Urothelium cell line (cell line): ENCODE measurements at places on chromosomes 7 and 10.

DNA sequence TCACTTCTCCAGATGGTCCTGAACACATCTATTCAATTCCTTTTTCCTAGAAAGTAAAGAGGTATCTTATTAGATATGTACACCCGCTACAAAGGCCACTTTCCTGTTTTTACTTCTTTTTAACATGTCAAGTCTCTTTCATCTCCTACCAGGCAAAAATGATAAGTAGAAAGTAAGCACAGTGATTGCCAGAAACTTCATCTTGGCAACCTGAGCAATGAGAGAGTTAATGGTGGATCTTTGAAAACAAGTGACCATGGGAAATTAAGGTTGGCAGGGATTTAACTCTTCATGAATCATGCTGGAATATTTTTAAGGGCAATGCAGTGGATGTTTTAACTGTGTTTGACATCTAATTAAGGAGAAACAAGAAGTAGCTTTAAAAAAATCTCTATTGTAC lies 2.7 kb downstream of the SEMA3A start:
- DNase-seq: no peak

- DNase-seq: no peak
Measured at GRCh38 chr7:29563590-29564495, at the start of gene PRR15. Gene PRR15, plus strand, starts transcription at chr7:29563835. Its CDS starts 2,495 bp downstream, at chr7:29566330.

DNA sequence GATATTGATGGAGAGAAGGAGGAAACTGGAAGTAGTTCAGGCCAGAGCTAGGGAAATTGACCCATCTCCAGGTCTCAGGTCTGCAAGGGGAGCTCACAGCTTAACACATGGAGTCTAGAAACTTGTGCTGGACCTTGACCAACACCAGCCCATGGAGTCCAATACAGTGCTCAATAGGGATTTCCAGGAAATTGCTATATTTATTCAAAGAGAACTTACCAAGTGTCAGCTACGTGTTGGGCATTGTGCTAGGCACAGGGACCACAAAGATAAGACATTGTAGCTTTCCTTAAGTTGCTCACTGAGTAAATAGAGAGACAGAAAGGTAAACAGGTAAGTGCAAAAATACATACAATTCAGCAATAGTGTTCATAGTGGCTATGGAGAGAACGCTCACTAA lies 72.7 kb upstream of the ATRNL1 start:
- no peak for DNase-seq

GRCh38 chr10:47169581-47169980 lies 130.4 kb upstream of the GDF10 start:
- DNase-seq: no peak

DNA sequence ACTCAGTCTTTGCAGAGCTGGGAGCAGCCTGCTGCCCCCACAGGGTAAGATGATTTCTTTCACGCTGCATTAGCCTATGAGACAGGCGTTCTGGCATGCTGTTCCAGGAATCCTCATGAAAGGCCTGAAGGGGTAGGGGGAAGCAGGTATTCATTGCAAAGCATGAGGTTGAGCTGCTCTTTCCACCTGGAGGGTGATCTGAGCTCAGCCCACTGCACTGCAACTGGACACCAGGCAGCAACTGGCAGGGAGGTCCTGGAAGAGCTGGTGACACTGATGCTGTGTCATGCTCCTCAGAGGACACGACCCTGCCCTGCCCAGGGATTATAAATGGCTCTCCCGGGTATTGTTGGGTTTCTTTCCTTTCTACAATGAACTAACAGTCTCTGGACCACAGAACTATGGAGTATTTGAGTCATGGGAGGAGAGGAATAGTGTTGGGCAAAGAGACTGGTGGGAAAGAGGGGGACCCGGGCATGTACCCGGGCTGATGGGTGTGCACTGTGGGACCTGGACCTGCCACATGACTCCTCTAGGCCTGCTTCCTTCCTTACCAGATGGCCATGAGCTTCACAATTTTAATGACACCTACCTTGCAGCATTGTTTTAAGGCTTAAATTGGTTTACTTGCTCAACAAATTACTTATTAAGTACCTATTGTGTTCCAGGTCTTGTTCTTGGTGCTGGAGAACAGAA lies 24.3 kb downstream of the SLC25A28 start:
- DNase-seq: no peak

- DNase-seq: no peak
Measured at GRCh38 chr7:3561932-3562331, 260.9 kb downstream of the SDK1 start.

GRCh38 chr10:95560278-95561176 lies 644 bp downstream of the SORBS1 start:
- peak; percentile 44 for DNase-seq

- DNase-seq: peak; percentile 82
Measured at GRCh38 chr7:2821161-2821841, 22.8 kb downstream of the GNA12 start.

GRCh38 chr7:114791771-114792170 lies 130.1 kb upstream of the MDFIC start:
- no peak for DNase-seq

GRCh38 chr7:127387974-127388373 lies 4.5 kb downstream of the ZNF800 start:
- no peak for DNase-seq

- peak; percentile 74 for DNase-seq
Measured at GRCh38 chr10:30583778-30584415, 45.7 kb downstream of the LYZL2 start.

- peak; percentile 2 for DNase-seq
Measured at GRCh38 chr7:117435475-117436043, 8.3 kb upstream of the ASZ1 start.

- no peak for DNase-seq
Measured at GRCh38 chr10:11243425-11244222, 226.0 kb downstream of the CELF2 start.

GRCh38 chr7:158193446-158193845 lies 394.2 kb downstream of the PTPRN2 start:
- no peak for DNase-seq

- peak; percentile 30 for DNase-seq
Measured at GRCh38 chr10:42476101-42476500, 162.3 kb downstream of the ZNF33B start.

- DNase-seq: no peak
Measured at GRCh38 chr7:23698822-23699221, 11.2 kb upstream of the STK31 start.

DNA sequence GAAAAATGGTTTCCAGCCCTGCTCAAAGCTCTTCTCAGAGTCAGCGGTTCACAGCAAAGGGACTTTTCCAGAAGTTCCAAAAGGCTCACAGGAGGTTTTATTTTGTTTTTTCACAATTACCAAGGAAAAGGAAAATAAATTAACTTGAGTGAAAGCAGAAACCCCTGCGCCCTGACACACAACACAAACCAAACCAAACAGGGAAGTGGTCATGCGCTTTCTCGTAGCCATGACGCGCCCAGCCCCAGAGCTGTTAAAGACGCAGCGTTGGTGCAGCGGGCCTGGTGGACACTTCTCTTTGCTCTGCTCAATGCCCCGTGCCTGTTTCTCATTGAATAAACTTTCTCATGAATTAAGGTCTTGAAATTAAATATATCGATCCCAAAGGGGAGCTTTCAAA lies 134.4 kb upstream of the LYZL2 start:
- no peak for DNase-seq

GRCh38 chr7:154910125-154910524 lies 92.8 kb downstream of the PAXIP1 start:
- no peak for DNase-seq

DNA sequence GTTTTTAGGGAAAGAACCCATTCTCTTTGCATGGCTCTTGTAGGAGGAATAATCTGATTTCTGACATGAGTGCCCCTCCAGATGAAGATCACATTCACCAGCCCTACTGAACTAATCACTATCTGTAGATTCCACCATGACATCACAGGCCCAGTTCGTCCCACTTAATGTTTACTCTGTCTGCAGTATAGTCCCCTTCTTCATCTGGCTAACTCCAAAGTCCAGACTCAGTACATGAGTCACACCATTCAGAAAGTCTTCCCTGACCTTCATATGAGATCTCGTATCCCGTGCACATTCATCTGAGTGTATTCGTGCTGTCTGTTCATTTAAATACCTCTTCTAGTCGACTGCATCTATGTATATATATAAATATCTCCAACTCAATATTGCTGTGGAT lies 366.5 kb upstream of the AKR1E2 start:
- DNase-seq: no peak

GRCh38 chr10:101466016-101466912 lies 112.3 kb downstream of the BTRC start:
- no peak for DNase-seq

DNA sequence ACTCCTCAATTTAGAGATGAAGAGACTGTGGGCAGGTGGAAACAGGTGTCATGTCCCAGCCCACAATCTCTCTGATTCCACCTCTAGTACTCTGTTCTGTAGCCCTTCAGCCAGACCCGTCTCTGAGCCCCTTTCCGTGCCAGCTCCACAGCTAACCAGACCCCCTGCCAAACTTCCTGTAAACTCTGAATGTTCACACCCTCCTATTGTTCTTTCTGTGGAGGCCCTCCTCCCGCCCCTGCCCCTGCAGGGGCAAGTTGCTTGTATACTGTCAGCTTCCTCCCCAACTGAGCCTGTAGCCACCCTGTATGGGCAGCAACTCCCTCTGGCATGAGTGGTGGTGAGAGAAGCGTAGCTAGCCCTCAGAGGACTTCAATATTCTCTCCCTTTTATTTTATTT lies 520.7 kb downstream of the SORCS3 start:
- no peak for DNase-seq

DNA sequence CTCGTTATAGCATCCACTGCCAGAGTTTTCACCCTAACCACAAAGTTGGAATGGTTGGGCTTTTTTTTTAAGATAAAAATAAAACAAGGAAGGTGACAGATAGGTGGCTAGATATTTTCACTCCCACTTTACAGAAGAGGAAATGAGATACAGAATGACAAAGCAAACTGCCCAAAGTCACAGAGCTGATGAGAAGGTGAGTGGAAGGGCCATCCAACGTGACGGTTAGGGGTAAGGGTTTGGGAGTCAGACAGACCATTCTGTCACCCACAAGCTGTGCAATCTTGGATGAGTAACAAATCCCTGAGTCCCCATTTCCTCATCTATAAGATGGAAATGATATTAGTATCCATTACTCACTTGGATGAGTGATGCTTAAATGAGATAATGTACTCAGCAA lies 106.9 kb upstream of the PDLIM1 start:
- DNase-seq: no peak

- no peak for DNase-seq
Measured at GRCh38 chr7:150871601-150872000, 19.3 kb downstream of the AOC1 start.

DNA sequence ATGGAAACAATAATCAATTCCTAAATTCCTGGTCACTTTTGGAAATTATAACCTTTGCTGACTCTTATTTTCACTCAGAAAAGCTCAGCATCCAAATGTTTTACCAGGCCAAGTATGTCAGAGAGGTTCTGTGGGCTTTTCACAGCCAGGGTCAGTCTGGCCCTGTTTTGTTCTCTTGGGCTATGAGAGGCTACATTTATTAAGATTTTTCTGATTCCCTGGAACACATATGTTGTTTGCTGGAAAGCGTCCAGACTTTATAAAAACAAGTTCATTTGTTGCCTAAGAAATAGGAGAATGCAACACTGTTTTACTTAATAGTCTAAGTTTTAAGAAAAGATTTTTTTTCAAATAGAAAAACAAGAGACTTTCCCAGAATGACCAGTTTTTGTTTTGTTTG lies 238.4 kb upstream of the PLXDC2 start:
- DNase-seq: no peak

DNA sequence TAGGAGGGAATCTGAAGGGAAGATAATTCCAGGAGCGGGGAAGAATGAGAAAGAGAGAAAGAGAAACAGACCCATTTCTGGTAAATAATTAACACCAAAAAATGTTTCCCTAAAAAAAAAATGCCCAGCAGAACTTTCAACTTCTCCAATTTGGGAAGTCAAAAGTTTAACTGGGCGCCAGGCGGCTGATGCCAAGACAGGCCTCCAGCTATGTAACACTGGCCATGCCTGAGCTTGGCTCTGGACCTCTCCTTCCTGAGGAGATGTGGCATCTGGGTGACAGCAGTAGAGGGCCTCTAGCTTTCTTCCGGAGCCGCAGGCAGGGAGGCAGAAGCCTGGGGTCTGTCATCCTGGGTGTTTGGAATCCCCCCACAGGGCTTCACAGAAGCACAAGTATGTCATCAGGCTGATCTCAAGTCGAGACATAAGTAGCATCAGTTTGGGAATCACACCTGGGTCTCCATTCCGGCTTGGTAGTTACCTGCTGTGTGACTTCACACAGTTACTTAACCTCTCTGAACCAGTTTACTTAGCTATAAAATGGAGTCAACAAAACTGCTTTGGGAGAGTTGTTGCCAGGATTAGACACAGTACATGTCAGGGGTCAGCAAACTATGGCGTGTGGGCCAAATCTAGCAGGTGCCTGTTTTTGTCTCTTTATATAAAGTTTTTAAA lies 50.5 kb upstream of the TCF7L2 start:
- no peak for DNase-seq

DNA sequence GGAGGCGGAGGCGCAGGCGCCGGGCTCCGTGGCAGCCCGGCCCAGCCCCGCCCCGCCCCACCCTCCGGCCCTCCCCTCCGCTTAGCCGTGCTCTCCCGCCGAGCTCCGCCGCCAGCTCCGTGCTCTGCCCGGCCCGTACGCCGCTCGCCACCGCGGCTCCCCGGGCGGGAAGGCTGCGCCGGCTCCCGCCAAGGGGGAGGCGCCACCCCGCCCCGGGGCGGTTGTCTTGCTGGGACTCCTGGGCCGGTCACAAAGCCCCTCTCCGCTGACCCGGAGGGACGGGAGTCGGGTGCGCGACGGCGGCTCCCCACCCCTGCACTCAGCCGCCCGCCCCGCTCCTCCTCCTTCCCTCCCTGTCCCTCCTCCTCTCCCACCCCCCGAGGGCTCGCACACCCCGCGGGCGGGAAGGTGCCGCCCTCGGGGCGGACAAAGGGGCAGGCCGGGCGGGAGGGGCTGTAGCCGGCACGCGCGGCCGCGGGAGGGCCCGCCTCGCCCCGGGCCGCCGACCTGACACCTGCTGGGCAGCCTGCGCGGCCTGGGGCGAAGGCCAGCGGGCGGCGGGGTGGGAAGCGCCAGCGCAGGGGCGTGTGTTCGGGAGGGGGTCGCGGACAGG lies 11.5 kb upstream of the SP8 start:
- peak; percentile 83 for DNase-seq

DNA sequence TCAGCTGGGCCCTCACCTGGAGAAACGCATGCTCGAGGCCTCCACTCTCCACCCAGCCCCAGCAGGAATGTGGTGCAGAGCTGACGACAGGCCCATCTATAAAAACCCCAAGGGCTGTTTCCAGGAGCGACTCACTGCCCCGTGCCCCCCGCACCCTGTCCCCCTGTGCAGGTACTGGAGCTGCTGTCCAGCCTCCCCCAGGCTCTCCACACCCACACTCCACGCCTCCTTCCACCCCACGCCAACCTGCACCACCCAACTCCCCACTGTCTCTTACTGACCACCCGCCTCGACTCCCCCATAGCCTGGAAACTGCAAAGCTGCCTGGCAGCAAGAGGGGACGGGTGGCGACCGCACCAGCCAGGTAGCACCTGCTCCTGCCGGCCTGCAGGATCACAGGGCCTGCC lies 43.3 kb downstream of the DIP2C start:
- DNase-seq: no peak

- no peak for DNase-seq
Measured at GRCh38 chr10:99941942-99942820, 67.6 kb downstream of the DNMBP start.
